Right cardiac atrium (tissue), 5 donors: ENCODE measurements at places on chromosomes 13 and 19. TPM values are rescaled to one million over a fixed set of nuclear protein-coding genes. Genes with fewer than 3 reads are reported as not detected.
A peak's percentile ranks its signal among the peaks of the same experiment; 100 is the strongest.

The GJB2 gene
- total RNA-seq = not detected

- DNase-seq = no peak
Measured at GRCh38 chr13:103866048-103866447, 799.8 kb upstream of the SLC10A2 start.

The CELF5 gene
- total RNA-seq = not detected

DNA sequence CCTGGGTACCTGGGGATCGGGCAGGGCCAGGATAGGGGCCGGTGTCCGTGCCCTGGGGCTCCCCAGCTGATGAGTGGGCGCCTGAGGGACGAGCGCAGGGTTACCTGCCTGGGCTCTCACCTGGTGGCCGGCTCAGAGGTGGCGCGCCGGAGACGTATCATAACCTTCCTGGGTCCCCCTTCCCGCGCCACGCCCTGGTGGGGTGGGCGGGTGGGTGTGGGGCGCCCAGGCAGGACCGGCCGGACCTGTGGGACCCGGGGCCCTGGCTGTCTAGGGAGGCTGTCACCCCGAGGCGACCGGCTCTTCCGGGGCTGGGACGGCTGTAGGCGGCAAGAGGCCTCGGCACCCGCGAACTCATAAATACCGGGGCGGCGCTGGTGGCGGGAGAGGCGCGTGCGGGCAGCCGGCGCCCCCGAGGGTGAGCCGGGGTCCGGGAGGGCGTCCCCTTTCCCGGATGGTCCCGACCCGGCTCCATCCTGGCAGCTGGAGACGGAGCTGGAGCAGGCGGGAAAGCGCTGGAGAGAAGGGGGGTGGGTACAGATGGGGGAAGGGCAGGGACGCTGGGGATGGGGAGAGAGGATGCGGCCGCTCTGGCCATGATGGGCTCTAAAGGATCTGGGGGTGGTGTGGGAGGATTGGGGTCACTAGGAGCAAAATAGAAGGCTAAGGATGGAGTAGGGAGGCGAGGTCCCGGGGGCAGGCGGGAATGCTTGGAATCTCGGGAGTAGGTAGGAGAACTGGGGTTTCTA is at the start of gene ACP7:
Gene ACP7, plus strand, starts transcription at position 386 of the 749 bp plus-strand sequence. CDS start 902 bp downstream, outside the sequence.
- DNase-seq = no peak

The BAX gene
- total RNA-seq = 34.3 TPM

DNA sequence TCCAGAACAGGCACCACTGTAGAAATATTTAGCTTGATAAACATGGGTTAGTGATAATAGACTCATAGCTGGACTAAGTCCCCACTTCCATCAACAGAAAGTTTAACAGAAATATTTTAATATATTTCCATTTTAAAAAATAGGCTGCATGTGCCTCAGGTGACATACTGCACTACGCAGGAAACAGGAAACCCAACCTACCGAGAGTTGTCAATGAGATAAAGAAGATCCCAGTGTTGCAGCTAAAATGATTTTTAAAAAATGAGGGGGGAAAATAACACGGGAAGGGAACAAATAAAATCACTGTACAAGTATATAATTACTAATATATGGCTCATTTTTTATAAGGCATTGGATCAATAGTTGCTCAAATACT is 154.8 kb downstream of the TBC1D4 start:
- no peak for DNase-seq

GRCh38 chr13:89688918-89689317 is 1658.6 kb upstream of the MIR17HG start:
- DNase-seq = no peak

The KLF1 gene
- total RNA-seq = not detected

The RDH8 gene
- not detected for total RNA-seq

DNA sequence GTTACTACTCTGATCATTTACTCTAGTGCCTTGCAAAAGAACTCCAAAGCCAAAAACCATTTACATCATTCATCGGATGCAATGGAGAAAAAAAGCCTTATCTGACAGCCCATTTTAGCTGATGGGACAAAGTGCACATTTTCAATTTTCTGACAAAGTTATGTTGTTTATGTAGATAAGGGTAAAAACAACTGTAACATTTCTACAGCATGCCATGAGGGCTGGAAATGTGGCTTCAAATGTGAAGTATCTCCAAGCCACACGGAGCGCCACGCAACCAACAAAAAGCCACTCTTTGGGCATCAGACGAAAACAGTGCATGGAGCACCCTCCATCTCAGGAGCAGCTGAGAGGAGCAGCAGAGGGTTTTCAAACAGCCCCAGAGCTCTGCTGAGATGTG is 364.6 kb upstream of the ZNF507 start:
- DNase-seq = no peak

DNA sequence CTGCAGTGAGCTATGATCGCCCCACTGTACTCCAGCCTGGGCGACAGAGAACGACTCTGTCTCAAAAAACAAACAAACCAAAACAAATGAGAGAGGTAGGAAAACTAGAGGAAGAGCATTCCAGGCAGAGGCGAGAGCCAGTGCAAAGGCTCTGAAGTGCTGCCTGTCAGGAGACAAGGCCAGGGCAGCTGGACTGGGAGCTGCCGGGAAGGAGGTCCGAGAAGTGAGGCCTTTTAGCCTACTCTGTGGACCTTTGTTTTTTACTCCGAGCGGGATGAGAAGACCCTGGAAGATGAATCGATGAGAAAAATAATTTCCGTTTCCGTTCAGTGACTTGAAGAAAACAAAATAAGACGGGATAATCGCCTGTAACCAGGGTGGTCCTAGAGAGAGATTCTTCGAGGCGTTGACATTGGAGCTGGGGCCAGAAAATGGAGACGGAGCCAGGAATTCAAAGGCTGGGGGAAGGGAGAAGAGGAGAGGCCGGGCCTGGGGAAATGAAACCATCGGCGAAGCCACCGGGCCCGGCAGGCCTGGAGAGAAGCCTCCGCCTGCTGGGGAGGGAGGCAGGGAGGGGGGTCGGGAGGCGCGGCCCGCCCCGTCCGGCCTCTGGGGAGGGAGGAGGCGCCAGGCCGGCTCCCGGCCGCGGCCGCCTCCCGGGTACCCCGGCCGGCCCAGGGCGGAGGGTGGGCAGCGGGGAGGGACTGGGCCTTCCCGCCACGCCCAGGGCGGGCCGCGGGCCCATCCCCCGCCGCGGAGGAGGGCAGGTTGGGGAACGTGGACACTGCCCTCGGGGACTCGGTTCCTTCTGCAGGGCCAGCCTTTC is 7.8 kb upstream of the SERTAD1 start:
- peak; percentile 93 for DNase-seq

GRCh38 chr13:69458013-69458412 is 649.6 kb upstream of the ATXN8OS start:
- no peak for DNase-seq

DNA sequence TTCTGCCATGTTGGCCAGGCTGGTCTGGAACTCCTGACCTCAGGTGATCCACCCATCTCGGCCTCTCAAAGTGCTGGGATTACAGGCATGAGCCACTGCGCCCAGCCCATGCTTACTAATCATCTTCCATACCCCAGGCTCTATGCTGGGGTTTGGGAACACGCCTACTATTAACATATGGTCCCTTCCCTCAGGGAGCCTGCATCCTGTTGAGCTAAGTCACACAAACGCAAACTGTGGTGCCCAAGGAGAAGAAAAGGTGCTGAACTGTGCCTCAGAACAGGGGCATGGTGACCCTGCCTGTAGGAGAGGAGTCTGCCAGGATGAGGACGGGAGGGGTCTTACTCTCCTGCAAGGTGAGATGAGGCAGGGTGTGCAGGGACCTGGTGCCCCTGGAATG is 5.6 kb downstream of the MICOS13 start:
- DNase-seq = no peak

DNA sequence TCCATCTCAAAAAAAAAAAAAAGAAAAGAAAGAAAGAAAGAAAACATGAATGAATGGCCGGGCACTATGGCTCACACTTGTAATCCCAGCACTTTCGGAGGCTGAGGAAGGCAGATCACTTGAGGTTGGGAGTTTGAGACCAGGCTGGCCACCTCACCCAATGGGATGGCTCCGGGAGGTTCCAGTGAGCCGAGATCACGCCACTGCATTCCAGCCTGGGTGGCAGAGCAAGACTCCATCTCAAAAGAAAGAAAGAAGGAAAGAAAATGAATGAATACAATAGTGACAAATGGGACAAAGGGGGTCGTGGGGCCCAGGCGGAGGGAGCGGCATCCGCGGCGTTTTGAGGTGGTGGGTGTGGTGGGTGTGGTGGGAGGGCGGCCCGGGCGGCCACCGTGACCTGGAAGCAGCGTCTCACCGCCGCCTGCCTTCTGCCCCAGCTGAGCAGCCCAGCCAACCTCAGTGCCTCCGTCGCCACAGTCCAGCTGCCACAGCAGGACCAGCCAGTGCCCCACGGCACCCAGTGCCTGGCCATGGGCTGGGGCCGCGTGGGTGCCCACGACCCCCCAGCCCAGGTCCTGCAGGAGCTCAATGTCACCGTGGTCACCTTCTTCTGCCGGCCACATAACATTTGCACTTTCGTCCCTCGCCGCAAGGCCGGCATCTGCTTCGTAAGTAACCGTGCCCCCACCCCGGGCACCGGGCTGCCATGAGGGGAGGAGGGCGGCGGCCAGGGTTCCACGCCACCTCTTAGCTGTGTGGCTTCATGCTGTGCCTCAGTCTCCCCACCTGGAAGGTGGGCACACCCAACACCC is 5.1 kb downstream of the PRTN3 start:
- no peak for DNase-seq

- DNase-seq = no peak
Measured at GRCh38 chr13:38630780-38631179, 56.1 kb upstream of the FREM2 start.

- no peak for DNase-seq
Measured at GRCh38 chr13:77691871-77692270, 5.6 kb upstream of the SLAIN1 start.

DNA sequence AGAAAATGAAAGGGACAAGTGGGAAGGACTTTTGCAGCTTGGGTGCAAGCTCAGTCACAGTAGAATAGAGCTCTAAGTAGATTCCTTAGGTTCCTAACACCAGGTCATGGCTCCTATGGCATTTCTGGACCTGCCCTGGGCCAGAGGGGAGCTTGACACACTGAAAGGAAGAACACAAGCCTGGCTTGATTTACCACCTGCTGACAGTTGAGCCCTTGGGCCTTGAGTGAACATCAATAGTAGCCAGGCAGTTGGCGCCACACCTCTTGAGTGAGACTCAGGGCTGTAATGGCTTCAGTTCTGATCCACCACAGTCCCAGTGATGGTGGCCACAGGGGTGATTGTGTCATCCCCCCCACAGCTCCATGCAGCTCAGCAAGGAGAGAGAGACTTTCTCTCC is 221.9 kb upstream of the PCDH17 start:
- DNase-seq = peak; percentile 14

GRCh38 chr19:15636026-15636425 is 4.7 kb upstream of the CYP4F3 start:
- DNase-seq = no peak
